Effector memory CD8-positive, alpha-beta T cell (primary cell): ENCODE measurements at places on chromosomes 11 and 22.

GRCh38 chr11:120065876-120066275, 72.0 kb downstream of the TRIM29 start:
- no peak for DNase-seq

DNA sequence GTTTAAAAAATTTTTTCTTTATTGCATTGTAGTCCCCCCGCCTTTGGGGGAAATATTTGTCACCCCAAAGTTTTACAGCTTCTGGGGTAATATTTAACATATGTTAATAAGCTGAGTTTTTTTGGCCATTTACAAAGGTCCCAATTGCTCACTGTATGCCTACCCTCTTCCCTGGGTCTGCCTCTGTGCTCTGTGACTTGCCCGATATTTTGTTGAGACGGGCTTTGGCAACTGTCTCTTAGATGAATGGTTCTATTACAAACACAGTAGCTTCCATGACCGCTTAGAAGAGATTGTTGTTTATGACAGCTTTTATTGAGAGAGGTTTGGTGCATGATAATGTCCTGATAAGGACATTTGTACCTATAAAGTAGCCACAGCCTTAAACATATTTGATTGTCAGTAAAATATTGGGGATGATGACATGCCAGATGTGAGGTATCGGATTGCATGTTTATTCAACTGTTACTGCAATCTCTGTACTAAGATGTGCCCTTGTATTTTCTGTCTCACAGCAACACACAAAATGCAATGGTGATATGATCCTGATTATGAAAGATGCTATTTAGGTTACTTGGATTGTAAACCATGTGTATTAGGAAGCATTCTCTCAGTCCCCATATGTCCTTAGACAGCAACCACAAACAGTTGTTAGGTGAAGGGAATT, 103.1 kb downstream of the TEAD1 start:
- DNase-seq = no peak

- DNase-seq = peak; percentile 31
These were observed 16.2 kb downstream of the ATM start for GRCh38 chr11:108239076-108239475.

DNA sequence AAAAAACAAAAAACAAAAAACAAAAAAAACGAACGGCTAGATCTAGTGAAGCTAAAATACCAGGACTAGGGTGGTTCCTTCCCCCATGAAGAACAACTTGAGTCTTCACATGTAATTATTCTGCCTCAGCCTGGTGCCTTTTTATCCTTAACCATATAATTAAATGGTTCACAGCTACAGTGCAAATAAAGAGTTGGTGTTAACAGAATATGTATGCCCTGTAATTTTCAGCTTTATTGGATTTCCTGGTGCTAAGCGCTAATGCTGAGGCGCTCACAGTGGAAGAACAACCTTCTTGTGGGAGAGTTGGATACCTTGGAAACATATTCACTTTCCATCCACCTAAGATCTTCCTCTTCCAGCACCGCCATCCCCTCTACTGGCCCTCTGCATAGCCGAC, 158.5 kb upstream of the SORL1-AS1 start:
- no peak for DNase-seq

GRCh38 chr22:23888615-23889401, 5.4 kb upstream of the MIF start:
- no peak for DNase-seq

GRCh38 chr11:120523196-120523595, 11.6 kb downstream of the GRIK4 start:
- DNase-seq = no peak

DNA sequence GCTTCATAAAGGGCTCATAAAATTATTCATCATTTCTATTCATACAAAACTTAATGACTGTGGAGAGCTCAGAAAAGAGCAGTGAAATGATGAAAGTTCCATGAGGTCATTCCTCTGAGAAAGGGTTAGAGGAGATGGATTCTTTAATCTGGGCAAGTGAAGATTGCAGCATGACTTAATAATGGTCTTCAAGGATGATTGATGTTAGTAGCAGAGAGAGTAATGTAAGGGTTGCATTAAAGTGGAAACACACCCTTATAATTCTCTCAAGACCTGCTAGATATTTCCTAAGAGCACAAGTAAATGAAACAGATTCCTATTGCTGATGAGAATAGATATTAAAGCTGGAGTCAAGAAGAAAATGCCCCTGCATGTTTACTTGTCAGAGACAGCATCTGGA, 711.6 kb upstream of the ANO5 start:
- DNase-seq = no peak

DNA sequence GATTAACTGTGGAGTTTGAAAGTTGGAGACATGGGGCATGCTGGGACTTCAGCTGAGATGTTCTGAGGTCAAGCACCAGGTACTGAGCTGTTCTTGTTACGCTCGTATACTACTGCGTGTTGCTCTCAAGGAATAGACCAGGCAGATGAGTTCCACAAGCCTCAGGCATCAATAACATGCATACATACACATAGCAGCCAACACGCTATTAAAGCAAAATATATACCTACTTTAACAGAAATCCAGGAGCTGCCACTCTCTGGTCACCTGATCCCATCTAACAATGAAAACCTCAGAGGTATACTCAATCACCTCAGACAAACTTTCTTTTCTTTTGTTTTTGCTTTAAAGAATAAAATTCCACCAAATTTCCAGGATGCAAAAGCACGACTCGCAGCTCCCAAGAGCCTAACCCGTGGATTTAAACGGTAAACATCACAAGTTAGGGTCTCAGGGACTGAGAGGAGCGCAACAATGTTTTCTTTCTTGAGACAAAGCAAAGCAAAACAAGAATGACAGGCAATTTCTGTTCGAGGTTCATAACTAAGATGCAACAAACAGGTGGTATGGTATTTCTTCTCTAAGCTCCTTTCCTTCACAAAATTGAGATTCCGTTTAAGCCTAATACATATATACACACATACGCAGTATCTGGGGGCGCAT, 16.5 kb downstream of the BLID start:
- DNase-seq = no peak

GRCh38 chr22:25351631-25352293, 132.3 kb downstream of the CRYBB2 start:
- DNase-seq = no peak

GRCh38 chr11:128448200-128448886, 139.0 kb downstream of the ETS1 start:
- DNase-seq = no peak

DNA sequence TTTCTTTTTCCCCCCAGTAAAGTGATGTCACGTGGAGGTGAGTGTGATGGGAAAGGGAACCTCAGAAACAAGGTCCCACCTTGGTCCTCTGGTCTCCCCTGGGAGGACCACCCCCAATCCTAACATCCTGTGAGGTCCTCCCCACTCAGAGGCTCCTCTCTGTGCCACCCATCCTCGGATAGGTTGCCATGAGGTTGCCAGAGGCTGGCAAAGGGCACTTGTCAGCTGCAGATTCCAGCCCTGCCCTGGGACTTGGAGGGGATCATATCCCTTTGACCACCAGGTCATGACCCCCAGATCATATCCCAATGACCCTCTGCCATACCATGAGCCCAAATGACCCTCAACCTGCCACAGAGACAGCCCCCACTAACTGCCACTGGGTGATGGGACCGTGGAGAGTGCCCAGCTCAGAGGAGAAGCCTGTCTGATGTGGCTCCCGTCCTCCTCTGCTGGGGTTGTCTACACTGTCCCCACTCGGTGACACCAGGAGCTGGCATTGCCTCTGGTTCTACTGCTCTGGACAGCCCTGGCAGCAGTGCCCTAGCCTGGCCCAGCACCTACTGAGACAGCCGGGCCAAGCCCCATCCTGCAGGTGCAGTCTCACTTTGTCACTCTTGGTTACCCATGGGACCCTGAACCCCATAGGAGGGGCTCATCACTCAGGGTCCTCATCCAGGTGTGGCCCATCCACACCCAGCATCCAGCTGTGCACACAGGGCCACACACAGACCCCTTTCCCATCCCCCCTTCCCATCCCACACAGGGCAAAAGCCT, 90.2 kb upstream of the KCNQ1OT1 start:
- no peak for DNase-seq

DNA sequence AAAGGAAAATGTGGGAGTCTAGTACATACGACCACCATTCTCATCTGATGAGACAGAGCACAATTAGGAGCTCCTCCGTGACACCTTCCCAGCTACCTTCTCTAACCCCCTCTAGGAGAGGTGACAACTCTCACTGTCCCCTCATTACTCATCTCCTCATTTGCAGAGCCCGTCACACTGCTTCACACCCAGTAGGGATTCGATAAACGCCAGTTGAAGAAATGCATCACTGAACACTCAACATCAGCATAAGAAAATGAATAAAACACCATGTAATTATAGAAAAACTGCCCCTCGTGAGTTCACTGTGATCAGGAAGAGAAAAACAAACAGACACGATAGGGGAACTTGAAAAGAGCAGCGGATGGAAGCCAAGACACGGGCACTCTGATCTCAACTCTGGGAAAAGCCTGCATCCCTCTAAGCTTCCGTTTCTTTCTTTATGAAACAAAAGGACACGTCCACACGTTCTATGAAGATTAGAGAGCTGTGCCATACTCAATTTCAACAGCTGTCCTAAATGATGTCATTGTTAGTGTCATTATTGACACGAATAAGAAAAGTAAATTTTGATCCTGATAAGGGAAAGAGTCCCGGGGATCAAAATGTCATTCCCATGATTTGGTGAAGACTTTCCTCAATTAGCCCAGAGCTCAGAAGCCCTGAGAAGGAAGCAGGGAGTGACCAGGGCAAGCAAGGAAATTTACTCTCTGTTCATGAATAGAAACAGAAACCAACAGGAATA, 356.9 kb downstream of the LARGE1 start:
- DNase-seq = no peak

GRCh38 chr11:34846467-34846866, 69.7 kb downstream of the APIP start:
- DNase-seq = no peak

GRCh38 chr22:43897751-43898261, 6.0 kb upstream of the PNPLA5 start:
- DNase-seq = no peak

GRCh38 chr22:30104501-30105156, 24.4 kb downstream of the HORMAD2 start:
- DNase-seq = no peak

DNA sequence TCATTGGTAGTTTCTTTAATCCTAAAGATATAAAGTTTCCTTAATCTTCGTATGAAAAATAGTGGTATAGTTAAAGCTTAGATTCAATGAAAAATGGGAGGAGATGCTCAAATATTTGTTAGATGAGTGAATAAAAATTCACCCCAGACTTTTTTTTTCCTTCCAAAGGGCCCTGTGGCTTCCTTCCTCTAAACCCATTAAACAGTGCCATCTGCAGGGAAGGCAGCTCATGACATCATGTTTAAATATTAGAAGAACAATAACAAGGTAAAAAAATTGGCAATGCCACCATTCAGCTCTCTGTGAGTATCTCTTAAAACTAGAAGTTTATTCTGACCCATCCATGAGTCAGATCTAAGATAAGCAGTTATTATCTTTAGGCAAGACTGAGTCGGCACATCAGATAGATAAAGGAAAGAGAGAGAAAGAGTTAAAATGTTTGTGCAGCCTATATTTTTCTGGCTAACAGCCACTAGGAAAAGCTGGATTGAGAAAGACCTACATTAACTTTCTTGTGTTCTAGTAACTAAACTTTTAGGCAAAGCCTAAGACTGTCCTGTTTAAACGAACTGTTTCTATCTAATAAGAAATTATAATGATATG, 19.1 kb upstream of the OOSP1 start:
- DNase-seq = no peak

- no peak for DNase-seq
These were observed 150.6 kb downstream of the CEP164 start for GRCh38 chr11:117478126-117478860.

- no peak for DNase-seq
These were observed 27.5 kb downstream of the AMOTL1 start for GRCh38 chr11:94795476-94796189.

DNA sequence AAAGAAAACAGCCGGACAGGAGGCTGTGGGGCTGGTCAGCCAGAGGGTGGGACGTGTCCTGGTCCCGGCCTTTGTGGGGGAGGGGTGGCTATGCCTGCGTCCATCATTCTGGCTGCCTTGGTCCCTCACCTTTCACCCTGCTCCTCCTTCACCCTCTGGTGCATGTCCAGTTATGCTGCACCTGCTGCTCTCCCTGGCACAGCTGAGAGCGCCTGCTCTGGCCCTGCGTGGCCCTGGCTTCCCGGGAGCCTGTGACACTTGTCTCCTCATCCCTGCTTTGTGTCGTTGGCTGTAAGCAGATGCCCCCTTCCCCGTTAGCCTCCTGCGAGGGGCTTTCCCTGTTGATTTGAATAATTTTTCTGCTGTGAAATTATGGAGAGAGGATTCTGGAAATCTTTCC, 16.6 kb downstream of the PHRF1 start:
- no peak for DNase-seq

GRCh38 chr22:36291831-36292740, 39.2 kb downstream of the APOL1 start:
- DNase-seq = no peak

- no peak for DNase-seq
These were observed 17.3 kb downstream of the APOL3 start for GRCh38 chr22:36143066-36143815.

- DNase-seq = no peak
These were observed 710.3 kb downstream of the KCNA4 start for GRCh38 chr11:29306527-29306926.

GRCh38 chr11:126132319-126132718, 69.7 kb upstream of the CDON start:
- DNase-seq = no peak

- DNase-seq = no peak
These were observed 10.5 kb downstream of the SYNGR1 start for GRCh38 chr22:39360242-39360641.

- no peak for DNase-seq
These were observed 125.7 kb downstream of the WT1 start for GRCh38 chr11:32309530-32310213.

- no peak for DNase-seq
These were observed 5.0 kb downstream of the UQCR10 start for GRCh38 chr22:29772170-29772641.

- no peak for DNase-seq
These were observed 43.6 kb upstream of the PRR5 start for GRCh38 chr22:44658311-44658953.

DNA sequence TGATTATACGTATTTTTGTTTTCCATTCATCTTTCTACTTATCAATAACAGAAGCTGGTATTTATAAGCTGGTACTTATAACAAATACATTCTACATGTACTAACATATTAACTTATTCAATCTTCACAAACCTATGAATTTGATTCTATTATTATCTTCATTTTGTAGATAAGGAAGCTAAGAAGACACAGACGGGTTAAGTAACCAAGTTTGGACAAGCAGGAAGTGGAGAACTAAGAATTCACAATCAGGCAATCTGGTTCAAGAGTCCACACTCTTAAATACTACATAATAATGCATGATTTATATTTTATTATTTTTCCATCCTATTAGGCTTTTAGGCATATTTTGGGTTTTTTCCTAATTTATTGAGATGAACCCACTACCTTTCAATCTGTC, 25.0 kb downstream of the FCHSD2 start:
- DNase-seq = no peak

DNA sequence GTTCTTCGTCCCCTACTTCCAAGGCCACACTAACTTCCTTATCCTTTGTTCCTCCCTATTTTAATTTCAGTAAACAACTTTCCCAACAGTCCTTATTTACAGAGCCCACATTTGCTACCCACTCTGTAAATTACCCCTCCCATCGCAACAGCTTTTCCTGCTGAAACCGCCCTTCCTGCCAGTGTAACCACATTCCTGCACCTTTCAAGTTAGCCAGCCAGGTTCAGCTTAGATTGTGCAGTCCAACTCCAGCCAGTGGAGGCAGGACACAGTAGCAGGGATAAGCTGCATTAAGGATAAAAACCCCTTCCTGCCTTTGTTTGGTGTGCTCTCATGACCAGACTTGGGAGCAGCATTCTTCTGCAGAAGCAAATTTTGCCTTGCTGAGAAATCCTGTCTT, 768.3 kb upstream of the ARHGAP42 start:
- DNase-seq = no peak

GRCh38 chr22:17303441-17303839, 65.8 kb upstream of the CECR2 start:
- no peak for DNase-seq
